ENCODE measurements at places on chromosomes 2 and 18. TPM values are rescaled to one million over a fixed set of nuclear protein-coding genes. Genes with fewer than 3 reads are reported as not detected.

SERPINB10 gene
- 0.37 TPM for polyA plus RNA-seq

- no peak for DNase-seq
Measured at GRCh38 chr2:127560931-127561280, 25.4 kb downstream of the MYO7B start.

IER3IP1 gene
- 20.3 TPM for polyA plus RNA-seq

- DNase-seq = no peak
Measured at GRCh38 chr2:178855151-178855550, 47.9 kb upstream of the TTN start.

AMER3 gene
- polyA plus RNA-seq = not detected

UPP2 gene
- polyA plus RNA-seq = not detected

GRCh38 chr18:50429207-50429948 lies 54.5 kb downstream of the SKA1 start:
- peak; percentile 19 for DNase-seq

CFC1 gene
- polyA plus RNA-seq = not detected

- DNase-seq = no peak
Measured at GRCh38 chr2:219261024-219261855, 7.5 kb upstream of the TUBA4A start.
